Thoracic aorta (tissue), 2 donors: ENCODE measurements at places on chromosomes 16 and 17.
A peak's percentile ranks its signal among the peaks of the same experiment; 100 is the strongest.

GRCh38 chr17:57120814-57121213 lies 35.8 kb downstream of the AKAP1 start:
- peaks cover 90% of the 10 kb centered on the region for H3K36me3 ChIP-seq
- H3K4me3 ChIP-seq, result no peak overlapping the region
- no peak overlapping the region for H3K27ac ChIP-seq
- H3K4me1 ChIP-seq, result peaks cover 11% of the 10 kb centered on the region

GRCh38 chr17:66301864-66302741 lies at the start of gene PRKCA:
TSS of gene PRKCA (plus strand) at chr17:66302613.
- no peaks in the 10 kb centered on the region for H3K27me3 ChIP-seq
- H3K27ac ChIP-seq, result peak within 1 kb of the TSS; percentile 49
- H3K4me3 ChIP-seq, result peak within 1 kb of the TSS; percentile 93

- no peak for DNase-seq
- H3K36me3 ChIP-seq, result no peaks in the 10 kb centered on the region
- no peaks in the 10 kb centered on the region for H3K27me3 ChIP-seq
- H3K4me3 ChIP-seq, result peak overlapping the region; percentile 81
Observed at GRCh38 chr16:30902029-30902972, 5.9 kb downstream of the CTF1 start.

GRCh38 chr17:82283208-82283749 lies 9.8 kb upstream of the CSNK1D start:
- peaks cover 7% of the 10 kb centered on the region for H3K4me1 ChIP-seq
- no peak overlapping the region for H3K27ac ChIP-seq
- no peaks in the 10 kb centered on the region for H3K36me3 ChIP-seq
- H3K4me3 ChIP-seq, result no peak overlapping the region
- no peak for DNase-seq

- H3K27ac ChIP-seq, result no peak overlapping the region
- no peaks in the 10 kb centered on the region for H3K27me3 ChIP-seq
- H3K4me3 ChIP-seq, result no peak overlapping the region
- no peak for DNase-seq
Observed at GRCh38 chr16:86122681-86123342, 223.8 kb downstream of the IRF8 start.

- H3K27me3 ChIP-seq, result no peaks in the 10 kb centered on the region
- H3K36me3 ChIP-seq, result no peaks in the 10 kb centered on the region
Observed at GRCh38 chr17:49108318-49108717, 24.3 kb upstream of the B4GALNT2 start.

- DNase-seq, result no peak
- H3K27me3 ChIP-seq, result no peaks in the 10 kb centered on the region
- no peak overlapping the region for H3K27ac ChIP-seq
- no peak overlapping the region for H3K4me3 ChIP-seq
Observed at GRCh38 chr16:84641643-84642358, 6.5 kb upstream of the KLHL36 start.

- no peak overlapping the region for H3K27ac ChIP-seq
- no peaks in the 10 kb centered on the region for H3K27me3 ChIP-seq
Observed at GRCh38 chr17:50204431-50204830, 3.0 kb upstream of the COL1A1 start.

DNA sequence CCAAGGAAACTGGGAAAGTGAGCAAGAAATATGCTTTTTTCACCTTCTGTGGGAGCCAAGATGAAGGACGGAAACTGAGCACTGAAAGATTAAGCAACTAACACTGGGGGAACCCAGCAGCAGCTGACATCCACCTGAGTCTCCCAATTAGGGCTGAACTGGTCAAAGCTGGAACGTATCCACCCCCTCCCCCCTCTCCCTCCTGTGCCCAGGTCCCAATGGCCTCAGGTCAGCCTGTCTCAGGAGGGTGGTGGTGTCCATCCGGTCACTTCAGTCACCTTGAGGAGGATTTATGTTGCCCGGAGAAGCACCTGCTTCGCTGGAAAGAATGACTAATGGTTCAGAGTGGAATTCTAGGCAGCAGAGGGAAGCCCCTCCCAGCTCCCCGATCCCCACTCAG lies 10.0 kb downstream of the PEMT start:
- no peaks in the 10 kb centered on the region for H3K36me3 ChIP-seq
- H3K27ac ChIP-seq, result no peak overlapping the region
- no peak for DNase-seq
- H3K4me3 ChIP-seq, result no peak overlapping the region
- H3K27me3 ChIP-seq, result no peaks in the 10 kb centered on the region
- no peaks in the 10 kb centered on the region for H3K4me1 ChIP-seq

DNA sequence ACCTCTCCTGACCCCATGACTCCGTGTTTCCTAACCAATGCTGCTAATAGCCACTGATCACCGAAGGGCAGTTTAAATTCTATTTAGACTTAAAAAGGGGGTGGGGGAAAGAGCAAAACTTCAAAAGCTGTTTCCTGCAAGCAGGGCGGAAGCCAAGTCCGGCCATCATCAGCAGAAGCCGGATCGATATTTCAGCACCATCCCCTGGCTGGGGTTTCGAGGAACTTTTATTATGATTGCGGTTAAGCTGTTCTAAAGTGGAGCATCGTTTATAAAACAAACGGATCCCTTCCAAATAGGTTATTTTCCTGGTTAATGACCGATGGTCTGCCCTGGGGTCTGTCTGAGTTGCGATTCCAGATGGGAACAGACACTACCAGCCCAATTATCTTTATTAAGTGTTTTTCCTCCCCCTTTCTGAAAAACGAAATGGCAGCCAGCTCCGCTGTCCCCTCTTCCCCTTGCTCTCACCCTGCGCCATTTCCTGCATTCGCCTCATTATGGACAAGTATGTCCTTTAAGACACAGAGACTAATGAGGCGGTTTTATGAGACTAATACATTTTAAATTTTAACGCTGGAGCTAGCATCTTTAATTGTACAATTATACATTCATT lies 76.1 kb upstream of the IRX3 start:
- H3K4me3 ChIP-seq, result no peak overlapping the region
- no peak overlapping the region for H3K27ac ChIP-seq
- H3K36me3 ChIP-seq, result no peaks in the 10 kb centered on the region
- no peak for DNase-seq

DNA sequence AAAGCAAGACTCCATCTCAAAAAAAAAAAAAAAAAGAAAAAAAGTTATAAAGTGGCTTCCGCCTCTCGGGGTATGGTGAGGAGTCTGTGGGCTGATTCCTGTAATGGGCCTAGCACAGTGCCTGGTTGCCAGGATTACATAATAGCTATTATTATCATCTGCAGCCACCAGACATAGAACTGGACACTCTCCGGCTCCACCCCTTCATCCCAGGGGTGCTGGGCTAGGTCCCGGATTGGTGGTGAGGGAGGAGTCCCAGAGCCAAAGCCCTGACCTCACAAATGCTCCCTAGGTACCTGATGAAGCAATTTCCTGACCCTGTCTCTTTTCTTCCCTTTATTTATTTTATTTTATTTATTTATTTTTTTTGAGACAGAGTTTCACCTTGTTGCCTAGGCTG lies 11.6 kb upstream of the ADGRG1 start:
- no peak overlapping the region for H3K4me3 ChIP-seq
- H3K4me1 ChIP-seq, result no peaks in the 10 kb centered on the region
- no peaks in the 10 kb centered on the region for H3K27me3 ChIP-seq
- H3K36me3 ChIP-seq, result no peaks in the 10 kb centered on the region
- no peak overlapping the region for H3K27ac ChIP-seq
- DNase-seq, result no peak

- H3K36me3 ChIP-seq, result peaks cover 65% of the 10 kb centered on the region
- H3K4me3 ChIP-seq, result no peak overlapping the region
- no peak for DNase-seq
Observed at GRCh38 chr16:57231821-57232350, 13.2 kb upstream of the ARL2BP start.

GRCh38 chr17:72622661-72623433 lies 469.6 kb downstream of the SLC39A11 start:
- DNase-seq, result no peak
- no peaks in the 10 kb centered on the region for H3K27me3 ChIP-seq
- H3K4me1 ChIP-seq, result no peaks in the 10 kb centered on the region
- no peaks in the 10 kb centered on the region for H3K36me3 ChIP-seq
- no peak overlapping the region for H3K4me3 ChIP-seq

DNA sequence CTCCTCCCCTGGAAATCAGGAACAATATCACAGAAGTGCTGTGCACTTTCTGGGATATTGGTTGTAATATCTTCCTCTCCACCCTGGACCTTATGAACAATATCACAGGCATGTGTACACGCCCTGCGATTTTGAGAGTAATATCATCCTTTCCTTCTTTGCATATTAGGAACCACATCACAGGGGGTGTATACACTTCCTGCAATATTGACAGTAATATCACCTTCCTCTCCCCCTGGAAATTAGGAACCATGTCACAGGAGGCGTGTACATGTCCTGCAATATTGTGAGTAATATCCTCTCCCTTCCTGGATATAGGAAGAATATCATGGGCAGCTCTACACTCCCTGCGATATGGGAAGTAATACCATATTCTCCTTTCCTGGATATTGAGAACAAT lies 14.2 kb upstream of the TEKT5 start:
- no peak overlapping the region for H3K27ac ChIP-seq
- no peaks in the 10 kb centered on the region for H3K27me3 ChIP-seq
- no peaks in the 10 kb centered on the region for H3K4me1 ChIP-seq
- no peak overlapping the region for H3K4me3 ChIP-seq

GRCh38 chr17:16947470-16947869 lies 24.4 kb downstream of the TNFRSF13B start:
- H3K4me3 ChIP-seq, result no peak overlapping the region
- H3K27me3 ChIP-seq, result no peaks in the 10 kb centered on the region
- H3K4me1 ChIP-seq, result no peaks in the 10 kb centered on the region

DNA sequence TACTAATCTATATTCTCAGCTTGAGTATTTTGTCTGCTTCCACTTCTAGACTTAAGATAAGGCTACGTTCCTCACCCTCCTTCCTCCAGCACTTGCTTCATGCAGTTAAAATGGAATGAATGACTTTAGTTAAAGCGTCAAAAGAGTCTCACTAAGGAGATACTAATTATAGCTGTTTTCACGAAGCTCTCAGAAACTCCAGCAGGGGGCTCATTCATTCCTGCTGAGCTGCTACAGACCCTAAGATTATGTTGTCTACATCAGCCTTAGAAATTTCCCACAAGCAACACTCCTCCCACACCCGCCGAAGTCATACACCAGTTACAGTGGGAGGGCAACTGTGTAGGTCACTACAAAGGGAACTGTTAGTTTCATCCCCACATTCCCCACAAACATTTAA lies 57.0 kb upstream of the KIFC3 start:
- no peak overlapping the region for H3K4me3 ChIP-seq
- H3K27me3 ChIP-seq, result no peaks in the 10 kb centered on the region
- H3K4me1 ChIP-seq, result no peaks in the 10 kb centered on the region

- DNase-seq, result no peak
- H3K27me3 ChIP-seq, result no peaks in the 10 kb centered on the region
- no peak overlapping the region for H3K27ac ChIP-seq
- H3K36me3 ChIP-seq, result no peaks in the 10 kb centered on the region
- H3K4me3 ChIP-seq, result no peak overlapping the region
Observed at GRCh38 chr17:67713169-67713568, 4.6 kb upstream of the NOL11 start.

DNA sequence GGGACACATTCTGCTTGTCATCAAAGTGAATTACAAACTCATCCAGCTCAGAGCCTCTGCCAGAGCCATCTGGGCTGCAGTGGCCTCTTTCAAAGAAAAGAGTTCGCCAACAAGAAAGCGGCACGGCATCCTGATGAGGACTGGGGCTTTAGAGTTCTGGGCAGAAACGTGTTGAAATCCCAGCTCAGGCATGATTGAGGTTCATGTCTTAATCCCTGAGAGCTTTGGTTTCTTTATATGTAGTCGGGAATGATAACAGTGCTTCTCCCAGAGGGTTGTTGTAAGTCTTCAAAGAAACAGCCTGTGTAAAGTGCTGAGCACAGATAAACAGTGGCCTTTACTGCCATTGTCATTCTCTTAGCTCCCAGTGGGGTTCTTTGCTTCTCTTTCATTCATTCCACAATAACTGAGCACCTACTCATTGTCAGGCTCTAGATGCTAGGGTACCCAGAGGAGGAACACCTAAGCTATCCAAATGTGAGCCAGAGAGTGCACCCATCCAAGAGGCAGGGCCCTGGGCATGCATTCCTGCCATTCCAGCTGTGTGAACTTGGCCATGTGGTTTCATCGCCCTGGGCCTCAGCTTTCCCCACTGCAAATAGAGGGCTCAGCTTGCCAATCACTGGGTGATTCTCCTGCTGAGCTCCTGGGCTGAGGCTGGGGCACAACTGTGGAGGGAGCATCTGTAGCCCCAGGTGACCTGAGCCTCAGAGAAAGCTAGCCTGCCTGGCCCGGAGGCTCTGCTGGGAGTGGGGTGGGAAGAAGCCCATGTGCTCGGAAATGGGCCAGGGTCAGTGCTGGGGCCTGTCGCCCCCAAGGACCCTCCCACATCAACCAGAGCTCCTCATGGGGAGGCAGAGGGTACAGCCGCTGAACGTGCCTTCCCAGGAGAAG lies 38.3 kb upstream of the CRHR1 start:
- H3K27me3 ChIP-seq, result no peaks in the 10 kb centered on the region
- no peak for DNase-seq
- no peak overlapping the region for H3K4me3 ChIP-seq
- no peak overlapping the region for H3K27ac ChIP-seq
- H3K4me1 ChIP-seq, result no peaks in the 10 kb centered on the region

- no peak overlapping the region for H3K4me3 ChIP-seq
- peak overlapping the region; percentile 40 for H3K27ac ChIP-seq
- H3K27me3 ChIP-seq, result no peaks in the 10 kb centered on the region
- DNase-seq, result peak; percentile 41
- H3K36me3 ChIP-seq, result peaks cover 15% of the 10 kb centered on the region
Observed at GRCh38 chr16:67456391-67457081, 24.4 kb downstream of the ATP6V0D1 start.

DNA sequence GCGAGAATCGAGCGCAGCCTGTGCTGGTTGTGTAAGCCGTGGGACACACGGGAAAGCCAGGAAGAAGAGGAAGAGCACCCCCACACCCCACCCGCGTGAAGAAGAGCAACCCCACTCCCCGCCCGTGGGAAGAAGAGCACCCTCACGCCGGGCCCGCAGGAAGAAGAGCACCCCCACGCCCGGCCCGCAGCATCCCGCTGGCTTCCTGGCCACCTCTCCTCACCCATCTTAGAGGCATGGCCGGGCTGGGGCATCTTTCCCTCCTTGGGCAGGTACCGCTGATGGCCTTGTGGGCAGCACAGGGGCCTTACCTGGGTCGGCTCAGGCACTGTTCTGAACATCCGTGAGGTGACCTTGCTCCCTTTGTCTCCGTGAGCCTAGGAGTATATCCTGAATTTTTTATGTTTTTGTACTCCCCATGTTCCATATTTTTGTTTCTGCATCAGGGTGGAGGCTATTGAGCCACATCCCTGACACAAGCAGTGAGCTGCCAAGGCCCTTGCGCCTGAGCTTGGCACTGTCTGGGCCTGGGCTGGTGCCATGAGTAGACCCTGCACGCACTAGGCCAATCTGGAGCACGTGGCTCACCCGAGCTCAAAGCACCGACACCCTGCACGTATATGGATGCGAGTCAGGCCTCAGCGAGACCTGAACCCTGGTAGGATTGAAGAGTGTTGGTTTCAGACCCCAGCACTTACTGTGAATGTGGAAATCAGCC lies 71.4 kb upstream of the KCTD5 start:
- H3K4me1 ChIP-seq, result no peaks in the 10 kb centered on the region
- peaks cover 17% of the 10 kb centered on the region for H3K36me3 ChIP-seq
- H3K4me3 ChIP-seq, result no peak overlapping the region

GRCh38 chr17:34974794-34975785 lies 5.2 kb upstream of the LIG3 start:
- H3K27me3 ChIP-seq, result no peaks in the 10 kb centered on the region
- no peak overlapping the region for H3K4me3 ChIP-seq
- no peaks in the 10 kb centered on the region for H3K36me3 ChIP-seq
- H3K4me1 ChIP-seq, result peaks cover 5% of the 10 kb centered on the region
